ENCODE measurements at places on chromosomes 6 and 20. TPM values are rescaled to one million over a fixed set of nuclear protein-coding genes. Genes with fewer than 3 reads are reported as not detected.

UNC93A gene
- total RNA-seq = not detected

SYNDIG1 gene
- total RNA-seq = 1.9 TPM

SSTR4 gene
- total RNA-seq = 0.28 TPM

RGS17 gene
- total RNA-seq = 7.4 TPM

Data from A549 treated with Mapracorat at 1 μM for 4 hours (cell line).